NCI-H187 (cell line): ENCODE measurements at places on chromosomes 6 and 20.

DNA sequence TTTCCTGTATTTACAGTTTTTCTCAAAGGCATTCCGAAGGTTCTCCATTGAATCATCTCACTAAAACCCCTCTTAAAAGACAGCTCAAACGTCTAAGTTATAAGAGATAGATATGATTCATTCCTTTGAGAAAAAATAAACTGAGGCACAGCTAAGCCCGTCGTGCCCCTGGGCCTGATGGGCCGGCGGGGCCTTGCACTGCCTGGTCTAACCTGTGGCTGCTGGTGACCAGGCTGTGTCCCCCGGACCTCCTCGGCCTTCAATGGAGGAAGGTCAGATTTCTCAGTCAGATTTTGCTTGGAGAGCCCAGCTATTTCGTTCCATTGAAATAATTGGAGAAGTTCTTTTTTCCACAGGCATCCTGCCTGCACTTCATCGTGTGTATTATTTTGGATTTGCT, 11.3 kb upstream of the FOXC1 start:
- DNase-seq, result no peak

- DNase-seq, result no peak
Observed at GRCh38 chr6:163955756-163956155, 541.2 kb downstream of the QKI start.

GRCh38 chr6:96213784-96214183, 198.0 kb downstream of the FUT9 start:
- no peak for DNase-seq

GRCh38 chr6:119052987-119053386, 25.5 kb downstream of the FAM184A start:
- no peak for DNase-seq

- no peak for DNase-seq
Observed at GRCh38 chr6:30198166-30199084, 14.8 kb downstream of the TRIM26 start.

DNA sequence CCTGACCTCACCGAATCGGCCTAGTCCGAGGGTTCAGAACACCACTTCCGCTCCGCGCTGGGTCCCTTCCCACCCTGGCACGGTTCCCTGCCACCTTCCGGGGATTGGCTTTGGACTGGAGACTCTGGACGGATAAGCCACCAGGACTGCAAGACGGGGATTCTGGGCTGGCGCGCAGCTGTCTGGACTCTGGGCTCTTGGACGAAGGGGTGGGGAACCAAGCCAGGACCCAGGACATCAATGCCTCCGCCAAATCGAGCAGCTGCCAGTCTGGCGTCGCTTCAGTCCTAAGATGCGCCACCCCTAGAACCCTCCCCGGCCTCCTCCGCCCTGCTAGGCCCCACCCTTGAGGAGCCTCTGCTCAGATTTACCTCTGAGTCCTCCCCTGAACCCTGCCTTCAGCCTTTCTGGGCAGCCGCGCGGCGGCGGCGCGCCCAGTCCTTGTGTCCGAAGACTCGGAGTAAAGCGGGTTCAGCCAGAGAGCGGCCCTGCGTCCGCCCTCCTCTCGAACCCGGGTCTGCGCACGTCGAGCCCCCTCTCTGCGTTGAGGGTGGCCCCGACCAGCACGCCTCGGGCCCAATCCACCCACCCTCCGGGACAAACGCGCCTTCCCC, 1.2 kb downstream of the KCNK17 start:
- no peak for DNase-seq

GRCh38 chr6:97462031-97462430, 179.0 kb upstream of the MMS22L start:
- no peak for DNase-seq

DNA sequence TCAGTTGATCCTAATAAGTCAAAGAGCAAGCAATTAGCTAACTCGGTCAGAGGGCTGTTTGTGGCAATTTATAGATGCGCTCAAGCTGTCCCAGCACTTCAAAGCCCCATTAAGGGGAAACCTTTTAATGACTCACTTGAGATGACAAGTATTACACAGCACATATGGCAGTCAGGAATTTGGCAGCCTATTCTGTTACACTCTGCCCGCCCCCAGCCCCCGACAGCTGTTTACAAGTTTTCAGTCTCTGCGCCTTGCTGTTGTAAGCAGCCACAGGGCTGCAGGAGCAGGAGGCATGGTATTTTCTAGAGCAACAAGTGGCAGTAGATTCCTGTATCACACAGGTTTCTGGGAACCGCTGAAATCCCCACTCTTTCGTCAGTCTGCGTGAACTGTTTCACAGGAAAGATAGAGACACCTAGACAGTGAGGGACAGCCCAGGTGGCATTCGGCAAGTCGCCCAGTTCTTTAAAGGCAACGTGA, 263.0 kb downstream of the FOXC1 start:
- no peak for DNase-seq

DNA sequence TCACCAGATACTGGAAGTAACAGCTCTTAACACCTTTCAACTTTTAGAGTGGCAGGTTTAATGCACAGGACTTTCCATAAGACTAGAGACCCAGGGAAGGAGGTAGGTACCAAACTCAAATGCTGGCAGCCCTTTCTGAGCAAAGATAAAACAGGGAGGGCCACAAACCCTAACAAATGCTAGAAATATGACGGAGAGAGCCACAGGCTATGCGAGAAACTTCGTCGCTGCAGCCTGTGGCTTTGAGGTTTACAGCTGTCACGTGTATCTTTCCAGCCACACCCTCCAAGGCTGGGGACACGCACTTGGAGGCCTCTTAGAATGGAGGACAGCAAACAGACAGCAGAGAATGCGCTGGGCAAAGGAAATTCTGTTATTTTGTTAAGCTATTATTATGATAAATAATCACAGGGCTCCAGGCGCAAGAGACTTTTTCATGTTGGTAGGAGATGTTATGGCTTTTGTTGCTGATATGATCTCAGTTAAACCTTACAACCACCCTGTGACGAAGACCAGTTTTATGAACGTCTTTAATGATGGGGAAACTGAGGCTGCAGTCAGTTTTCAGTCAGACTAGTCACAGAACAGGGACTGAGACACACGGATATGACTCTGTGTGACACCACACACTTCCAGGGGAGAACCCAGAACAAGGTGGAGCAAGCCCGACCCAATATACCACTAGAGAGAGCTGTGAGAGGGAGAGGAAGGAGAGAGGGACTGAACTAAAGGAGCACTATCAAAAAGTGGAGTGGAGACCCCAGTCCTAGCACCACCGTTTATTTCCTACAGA, 2.0 kb downstream of the TRAM2 start:
- no peak for DNase-seq

DNA sequence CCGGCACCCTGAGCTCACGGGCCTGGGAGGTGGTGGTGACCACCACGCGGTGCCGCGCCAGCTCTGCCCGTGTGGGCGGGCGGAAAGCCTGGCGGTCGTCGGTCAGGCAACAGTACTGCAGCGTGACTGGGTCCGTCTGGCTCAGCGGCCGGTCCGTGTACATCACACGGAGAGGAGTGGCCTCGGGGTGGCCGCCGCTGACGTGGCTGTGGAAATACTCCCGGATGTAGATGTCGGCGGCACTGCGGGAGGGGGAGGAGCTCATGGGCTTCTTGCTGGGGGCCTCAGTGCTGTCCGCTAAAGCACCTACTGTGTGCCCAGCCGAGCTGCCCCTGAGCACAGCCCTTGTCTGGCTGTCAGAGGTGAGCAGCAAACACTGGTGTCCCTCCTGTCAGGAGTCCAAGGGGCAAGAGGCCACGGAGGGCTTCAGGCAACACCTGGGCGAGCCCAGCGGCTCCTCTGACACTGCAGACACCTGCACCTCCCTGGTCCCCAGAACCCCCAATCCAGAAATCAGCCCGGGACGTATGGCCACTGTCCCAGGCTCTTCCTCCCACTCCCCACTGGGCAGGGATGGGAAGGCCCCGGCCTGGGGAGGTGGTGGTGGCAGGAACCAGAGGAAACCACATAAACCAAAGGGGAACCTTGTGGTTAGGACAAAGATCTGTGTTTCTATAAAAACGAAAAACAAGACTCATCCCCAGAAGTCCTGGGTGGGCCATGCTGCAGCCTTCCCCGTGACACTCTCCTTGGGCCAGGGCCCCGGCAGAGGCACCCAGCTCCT, 6.5 kb downstream of the HELZ2 start:
- no peak for DNase-seq

- DNase-seq, result no peak
Observed at GRCh38 chr6:14440940-14441781, 323.6 kb downstream of the CD83 start.

DNA sequence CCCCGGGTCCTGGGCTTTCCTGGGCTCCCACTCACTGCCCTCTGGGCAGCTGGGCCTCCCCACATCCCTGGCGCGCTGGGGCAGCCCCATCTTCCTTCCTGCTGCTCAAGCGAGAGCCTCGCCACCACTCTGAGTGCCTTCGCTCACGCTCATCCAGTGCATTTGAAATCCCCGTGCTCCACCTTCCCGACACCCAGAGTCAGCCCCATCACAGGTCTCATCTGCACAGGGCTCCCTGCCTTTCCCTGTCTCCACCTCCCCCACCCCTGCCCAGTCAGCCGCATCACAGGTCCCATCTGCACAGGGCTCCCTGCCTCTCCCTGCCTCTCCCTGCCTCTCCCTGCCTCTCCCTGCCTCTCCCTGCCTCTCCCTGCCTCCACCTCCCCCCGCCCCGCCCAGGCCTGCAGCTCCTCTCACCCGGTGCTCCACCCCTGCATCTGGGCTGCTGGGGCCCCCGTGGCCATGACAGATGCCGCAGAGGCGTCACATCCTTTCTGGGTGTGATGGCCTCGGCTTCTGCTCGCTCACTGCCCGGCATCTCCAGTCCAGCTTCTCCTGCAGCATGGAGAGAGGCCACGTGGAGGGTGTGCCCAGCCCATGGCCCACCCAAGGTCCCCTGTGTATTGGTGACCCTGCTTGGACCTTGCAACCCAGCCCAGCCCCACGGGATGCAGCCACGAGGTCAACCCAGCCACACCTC, 9.0 kb upstream of the BHLHE23 start:
- DNase-seq, result no peak

DNA sequence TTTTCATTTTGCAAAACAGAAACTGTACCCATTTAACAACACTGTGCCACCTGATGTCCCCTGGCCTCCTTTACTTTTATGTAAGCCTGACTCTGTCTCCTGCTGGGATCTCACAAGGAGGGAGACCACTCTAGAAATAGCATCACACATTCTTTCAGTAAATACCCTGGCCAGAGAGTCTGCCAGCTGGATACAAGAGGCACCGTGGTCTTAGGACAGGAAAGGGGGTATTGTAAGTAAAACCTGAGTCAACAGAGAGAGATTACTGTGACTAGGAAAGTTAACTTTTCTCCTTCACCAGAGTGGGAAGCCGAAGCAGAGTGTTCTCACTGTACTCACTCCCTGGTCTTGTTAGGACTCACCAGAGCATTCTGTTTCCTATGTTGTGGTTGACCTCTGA, 27.8 kb downstream of the CMTR1 start:
- DNase-seq, result no peak

DNA sequence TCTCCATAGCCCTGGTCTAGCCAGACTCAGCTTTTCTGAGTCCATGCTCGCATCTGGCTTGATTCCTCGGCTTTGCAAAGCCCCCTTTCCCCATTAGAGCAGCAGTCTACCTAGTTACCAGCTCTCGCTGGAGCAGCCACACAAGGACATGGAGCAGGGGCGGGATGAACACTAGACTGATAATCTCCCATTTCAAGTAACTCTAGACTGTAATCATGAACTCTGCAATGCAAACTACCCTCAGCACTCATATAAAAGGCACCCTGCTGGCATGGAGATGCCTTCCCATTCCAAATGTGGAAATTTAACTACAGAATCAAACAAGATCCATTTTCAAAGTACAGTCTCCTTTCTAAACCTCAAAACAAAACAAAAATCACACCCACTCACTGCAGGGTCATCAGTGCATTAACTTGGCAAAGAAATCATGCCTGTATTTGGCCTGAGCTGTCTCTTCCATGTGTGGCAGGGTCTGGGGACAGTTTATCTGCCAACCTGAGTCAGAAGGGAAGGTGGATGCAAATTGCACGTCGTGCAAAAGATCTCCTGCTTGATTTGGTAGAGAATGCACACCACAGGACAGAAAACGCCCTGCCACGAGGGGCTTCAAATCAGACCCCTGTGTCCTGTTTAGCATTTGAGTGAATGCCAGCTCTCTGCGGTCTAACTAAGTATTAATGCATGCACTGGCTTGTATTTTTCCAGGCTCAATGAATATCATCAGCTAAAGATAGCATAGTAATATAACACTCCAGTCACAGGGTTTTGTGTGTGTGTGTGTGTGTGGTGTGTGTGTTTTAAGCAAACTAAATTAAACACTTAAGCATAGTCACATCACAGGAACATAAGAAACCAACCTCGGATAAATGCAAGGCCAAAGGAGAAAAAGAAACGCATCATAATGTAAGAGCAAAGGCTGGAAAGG, 85.3 kb downstream of the MYLK4 start:
- peak; percentile 16 for DNase-seq

DNA sequence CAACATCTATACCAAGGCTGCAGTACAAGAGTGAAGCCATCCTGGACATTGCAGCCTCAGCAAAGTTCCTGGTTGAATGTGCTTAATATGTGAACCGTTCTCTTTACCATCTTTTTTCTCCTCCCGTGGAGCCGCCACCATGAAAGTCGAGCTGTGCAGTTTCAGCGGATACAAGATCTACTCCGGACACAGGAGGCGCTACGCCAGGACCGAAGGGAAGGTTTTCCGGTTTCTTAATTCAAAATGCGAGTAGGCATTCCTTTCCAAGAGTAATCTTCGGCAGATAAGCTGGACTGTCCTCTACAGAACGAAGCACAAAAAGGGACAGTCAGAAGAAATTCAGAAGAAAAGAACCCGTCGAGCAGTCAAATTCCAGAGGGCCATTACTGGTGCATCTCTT, 8.4 kb upstream of the LINC00237 start:
- DNase-seq, result no peak

DNA sequence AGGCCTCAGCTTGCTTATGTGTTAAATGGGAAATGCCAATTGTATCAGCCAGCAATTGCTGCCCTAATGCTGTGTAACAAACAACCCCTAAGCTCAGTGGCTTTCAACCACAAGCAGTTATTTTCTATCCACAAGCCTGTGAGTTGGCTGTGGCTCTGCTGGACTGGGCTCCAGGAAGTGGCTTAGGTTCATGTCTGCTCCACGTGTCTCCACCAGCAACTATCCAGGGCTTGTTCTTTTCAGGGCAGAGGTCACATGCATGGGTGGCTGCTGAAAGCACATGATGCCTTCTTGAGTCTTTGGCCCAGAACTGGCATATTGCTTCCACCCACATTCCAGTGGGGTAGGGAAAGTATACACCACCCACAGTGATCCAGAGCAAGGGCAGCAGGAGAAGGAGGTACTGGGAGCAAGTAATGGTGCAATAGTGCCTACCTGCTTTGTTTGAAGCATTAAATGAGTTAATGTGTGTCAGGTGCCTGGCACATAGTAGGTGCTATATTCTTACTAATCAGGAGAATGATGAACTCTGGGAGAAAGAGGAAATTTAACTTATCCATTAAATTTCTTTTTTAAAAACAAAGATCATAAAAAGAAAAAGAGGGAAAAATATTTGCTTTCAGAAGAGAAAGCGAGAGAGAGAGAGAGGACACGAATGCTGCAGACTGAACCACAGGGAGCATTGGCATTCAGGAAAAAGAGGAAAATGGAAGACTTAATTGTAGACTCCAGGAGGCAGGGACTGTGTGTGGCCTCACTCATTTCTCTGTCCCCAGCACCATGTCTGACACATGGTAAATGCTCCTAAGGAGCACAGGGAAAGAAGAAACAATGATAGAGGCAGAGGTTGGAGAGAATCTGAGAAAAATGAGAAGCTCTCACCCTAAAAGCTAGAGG, 25.2 kb upstream of the RNF24 start:
- DNase-seq, result no peak
